ENCODE measurements at places on chromosomes 12 and 14.
A peak's percentile ranks its signal among the peaks of the same experiment; 100 is the strongest.

GRCh38 chr12:4275016-4275869, 1.7 kb downstream of the CCND2 start:
- no peak for DNase-seq

DNA sequence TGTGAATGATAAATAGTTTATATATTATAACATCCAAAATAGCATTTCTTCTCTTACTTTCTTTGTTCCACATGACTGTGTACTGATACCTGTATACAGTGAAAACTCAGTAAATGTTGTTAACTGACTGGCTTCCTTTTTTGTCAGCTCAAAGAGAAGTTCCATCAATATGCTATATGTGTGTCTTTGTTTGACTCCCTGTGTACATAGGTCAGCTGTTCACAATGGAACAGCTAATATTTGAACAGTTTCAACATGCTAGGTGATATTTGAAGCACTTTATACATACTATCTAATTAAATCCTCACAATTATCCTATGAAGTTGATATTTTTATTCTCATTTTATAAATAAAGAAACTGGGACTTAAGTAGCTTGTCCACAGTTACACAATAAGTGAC, 15.3 kb upstream of the KICS2 start:
- DNase-seq = peak; percentile 41

- DNase-seq = no peak
Measured at GRCh38 chr14:55625481-55625880, 45.5 kb downstream of the KTN1 start.

GRCh38 chr12:507391-507796, 47.7 kb downstream of the B4GALNT3 start:
- no peak for DNase-seq

GRCh38 chr12:113409462-113410124, 5.9 kb upstream of the SDS start:
- DNase-seq = no peak

DNA sequence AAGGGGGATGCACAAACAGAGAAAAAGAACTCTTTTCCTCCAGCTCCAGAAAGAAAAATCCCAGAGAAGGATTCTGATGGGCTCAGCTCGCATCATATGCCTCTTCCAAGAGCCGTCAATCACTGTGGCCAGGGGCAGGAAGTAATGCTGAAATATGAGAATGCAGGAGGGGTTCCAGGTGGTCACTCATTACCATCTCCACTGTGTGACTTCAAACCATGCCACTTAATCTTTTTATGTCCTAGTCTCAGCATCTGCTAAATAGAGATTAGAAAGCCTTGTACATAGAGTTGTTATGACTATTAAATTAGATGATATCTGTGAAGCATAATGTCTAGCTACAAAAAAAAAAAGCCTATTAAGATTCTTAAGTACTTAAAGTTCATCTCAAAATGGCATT, 65.6 kb upstream of the FICD start:
- DNase-seq = no peak

- DNase-seq = no peak
Measured at GRCh38 chr12:29082522-29082921, 66.6 kb upstream of the FAR2 start.

- no peak for DNase-seq
Measured at GRCh38 chr12:131851741-131852550, 23.8 kb downstream of the MMP17 start.

DNA sequence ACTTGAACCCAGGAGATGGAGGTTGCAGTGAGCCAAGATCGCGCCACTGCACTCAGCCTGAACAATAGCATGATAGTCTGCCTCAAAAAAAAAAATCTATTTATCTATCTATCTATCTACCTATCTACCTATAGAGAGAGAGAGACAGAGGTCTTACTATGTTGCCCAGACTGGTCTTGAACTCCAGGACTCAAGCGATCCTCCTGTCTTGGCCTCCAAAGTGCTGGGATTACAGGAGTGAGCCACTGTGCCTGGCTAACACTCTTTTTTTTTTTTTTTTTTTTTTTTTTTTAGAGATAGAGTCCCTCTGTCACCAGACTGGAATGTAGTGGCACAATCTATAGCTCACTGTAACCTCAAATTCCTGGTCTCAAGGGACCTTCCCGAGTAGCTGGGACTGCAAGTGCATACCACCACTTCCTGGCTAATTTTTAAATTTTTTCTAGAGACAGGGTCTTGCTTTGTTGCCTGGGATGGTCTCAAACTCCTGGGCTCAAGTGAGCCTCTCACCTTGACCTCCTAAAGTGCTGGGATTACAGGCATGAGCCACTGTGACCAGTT, 1.9 kb downstream of the FAM186A start:
- no peak for DNase-seq

- DNase-seq = peak; percentile 69
Measured at GRCh38 chr14:38866461-38866860, 236.6 kb downstream of the SEC23A start.

- no peak for DNase-seq
Measured at GRCh38 chr14:101489092-101489760, 72.1 kb upstream of the DIO3 start.

DNA sequence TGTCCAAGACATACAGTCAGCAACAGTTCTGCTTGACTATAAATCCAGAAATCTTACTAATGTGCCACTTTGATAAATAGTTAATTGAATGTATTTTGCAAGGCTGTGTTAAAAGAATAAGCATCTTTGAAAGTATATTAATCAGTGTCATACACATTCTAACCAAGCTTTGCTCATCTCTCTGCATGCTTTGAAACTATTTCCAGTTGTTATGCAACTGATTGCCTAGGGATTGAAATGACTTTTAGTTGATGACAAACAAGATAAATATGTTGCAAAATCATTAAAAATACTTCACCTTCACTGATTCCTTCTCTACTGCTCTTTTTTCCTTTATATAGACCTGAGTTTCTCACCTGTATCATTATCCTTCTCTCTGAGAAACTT, 91.3 kb downstream of the AEBP2 start:
- DNase-seq = no peak

DNA sequence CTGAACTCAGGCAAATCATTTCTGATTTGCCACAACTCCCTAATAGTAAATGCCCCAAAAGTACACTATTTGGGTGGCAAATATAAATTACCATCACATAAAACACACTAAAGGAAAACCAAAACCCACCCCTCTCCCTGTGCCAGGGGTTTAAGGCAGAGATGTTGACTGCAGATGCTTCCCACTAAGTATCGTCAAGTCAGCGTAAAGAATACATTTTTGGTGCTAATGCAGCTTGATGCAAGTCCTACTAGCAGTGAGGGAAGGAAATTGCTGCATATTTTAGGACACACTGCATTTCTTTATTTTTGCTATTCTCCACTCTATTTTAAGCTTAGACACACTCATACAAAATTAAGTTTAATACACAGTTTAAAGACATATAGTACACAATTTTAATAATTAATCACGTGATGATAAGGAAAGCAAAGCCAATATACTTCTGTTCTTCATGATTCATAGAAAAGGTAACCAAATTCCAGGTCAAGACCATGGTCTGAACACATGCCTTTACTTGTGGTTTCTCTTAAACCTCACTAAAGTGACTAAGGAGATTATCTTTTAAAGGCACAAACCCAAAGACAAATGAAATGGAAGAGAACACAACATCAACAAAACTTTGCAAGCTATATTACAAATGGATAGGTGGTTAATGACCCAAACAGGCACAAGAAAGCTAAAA, 162.2 kb downstream of the STXBP6 start:
- DNase-seq = no peak

DNA sequence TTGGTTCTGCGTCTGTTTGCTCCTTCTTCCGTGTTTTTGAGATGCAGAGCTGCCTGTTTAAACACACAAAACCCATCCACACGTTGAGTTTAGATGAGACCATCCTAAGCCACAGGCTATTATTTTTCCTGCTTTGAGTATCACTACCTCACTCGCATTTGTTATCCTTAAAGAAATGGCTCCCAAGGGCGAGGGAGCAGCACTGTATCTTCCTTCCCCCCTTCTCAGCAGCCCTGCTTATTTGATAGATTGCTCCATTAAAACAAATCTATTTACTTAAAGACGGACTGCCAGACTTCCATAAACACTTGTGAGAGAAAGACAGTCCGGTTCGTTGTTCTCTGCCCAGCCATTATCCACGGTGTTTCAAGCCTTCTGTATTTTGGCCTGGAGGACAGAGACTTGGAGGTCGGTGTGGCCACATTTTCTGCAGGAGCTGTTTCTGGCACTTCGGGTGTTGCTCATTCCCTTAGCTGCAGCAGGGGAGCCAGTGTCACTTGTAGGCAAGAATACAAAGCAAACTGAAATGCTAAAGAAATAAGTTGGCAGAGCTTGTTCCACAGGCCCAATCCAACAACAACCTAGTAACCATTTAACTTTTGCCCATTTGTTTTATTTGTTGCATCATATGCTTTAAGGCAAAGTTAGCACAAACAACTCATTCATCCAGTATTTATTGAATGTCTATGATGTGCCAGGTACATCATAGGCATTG, 275.4 kb downstream of the TTC6 start:
- no peak for DNase-seq

DNA sequence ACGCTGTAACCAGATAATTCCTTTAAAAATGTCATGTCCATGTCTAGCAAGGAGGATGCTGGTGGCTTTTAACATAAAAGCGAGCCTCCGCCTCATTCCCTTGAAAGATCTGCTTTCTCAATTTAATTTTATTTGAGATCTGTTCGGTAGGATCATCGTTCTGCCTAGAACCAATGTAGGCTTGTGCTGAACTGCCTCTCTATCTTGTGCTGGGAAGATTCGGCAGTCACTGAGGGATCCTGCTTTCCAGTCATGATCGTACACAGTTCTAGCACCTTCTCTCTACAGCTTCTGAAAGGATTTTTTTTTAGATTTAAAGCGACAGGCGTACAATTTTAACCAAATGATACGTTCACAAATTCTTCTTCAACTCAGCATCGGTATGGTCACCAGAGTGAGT, 54.3 kb downstream of the PEBP1 start:
- DNase-seq = peak; percentile 62

DNA sequence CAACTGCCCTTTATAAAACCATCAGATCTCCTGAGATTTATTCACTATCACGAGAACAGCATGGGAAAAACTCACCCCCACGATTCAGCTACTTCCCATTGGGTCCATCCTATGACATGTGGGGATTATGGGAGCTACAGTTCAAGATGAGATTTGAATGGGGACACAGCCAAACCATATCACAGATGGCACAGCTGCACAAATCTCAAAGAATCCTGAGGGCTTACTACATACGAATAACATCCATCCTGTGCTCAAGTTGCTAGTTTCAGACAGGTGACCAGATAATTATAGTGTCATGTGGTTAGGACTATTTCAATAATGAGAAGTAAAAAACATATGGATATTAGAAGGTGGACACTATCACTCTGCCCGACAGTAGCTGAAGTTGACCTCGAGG, 211.2 kb downstream of the NUAK1 start:
- no peak for DNase-seq

- no peak for DNase-seq
Measured at GRCh38 chr12:79374545-79374944, 316.2 kb downstream of the PAWR start.

DNA sequence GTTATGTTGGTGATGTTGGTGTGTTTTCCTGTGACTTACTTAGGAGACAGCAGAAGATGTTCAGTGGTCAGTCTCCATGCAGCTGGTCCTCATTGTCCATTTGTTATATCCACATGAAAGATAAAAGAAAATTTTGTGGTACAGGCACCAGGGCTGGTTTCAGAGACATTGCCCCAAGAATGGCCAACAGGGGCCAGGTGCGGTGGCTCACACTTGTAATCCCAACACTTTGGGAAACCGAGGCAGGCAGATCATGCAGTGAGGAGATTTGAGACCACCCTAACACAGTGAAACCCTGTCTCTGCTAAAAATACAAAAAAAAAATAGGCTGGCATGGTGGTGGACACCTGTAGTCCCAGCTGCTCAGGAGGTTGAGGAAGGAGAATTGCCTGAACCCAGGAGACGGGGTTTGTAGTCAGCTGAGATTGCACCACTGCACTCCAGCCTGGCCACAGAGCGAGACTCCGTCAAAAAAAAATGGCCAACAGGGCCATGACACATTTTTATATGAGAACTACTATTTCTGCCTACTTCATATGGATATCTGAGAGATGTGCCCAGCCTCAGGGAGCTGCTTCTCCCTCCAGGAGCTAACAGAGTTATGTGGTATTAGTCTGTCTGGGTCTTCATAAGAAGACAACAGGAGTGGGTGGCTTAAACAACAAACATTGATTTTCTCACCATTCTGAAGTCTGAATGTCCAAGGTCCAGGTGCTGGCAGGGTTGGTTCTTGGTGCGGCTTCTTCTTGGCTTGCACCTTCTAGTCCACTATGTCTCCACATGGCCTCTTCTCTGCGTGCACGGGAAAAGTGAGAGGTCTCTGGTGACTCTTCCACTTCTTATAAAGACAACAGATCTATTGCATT, 821.7 kb downstream of the TMEM121 start:
- DNase-seq = no peak

DNA sequence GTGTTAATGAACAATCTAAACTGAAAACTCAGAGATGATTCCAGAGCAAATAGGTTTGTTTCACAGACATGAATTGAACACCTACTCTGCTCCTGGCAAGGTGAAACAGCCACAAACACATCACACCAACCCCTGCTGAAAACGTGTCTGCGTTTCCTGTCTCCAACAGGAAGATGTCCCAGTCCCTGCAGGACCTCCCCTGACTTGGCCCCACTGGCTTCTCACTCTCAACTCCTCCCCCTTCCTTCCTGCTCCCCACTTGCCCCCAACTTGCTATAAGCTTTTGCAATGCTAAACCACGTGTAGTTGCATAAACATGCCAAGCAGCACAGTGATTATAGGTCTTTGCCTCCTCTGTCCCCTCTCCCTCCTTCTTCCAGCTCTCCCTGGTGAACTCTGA, 567.6 kb downstream of the BCL11B start:
- no peak for DNase-seq

DNA sequence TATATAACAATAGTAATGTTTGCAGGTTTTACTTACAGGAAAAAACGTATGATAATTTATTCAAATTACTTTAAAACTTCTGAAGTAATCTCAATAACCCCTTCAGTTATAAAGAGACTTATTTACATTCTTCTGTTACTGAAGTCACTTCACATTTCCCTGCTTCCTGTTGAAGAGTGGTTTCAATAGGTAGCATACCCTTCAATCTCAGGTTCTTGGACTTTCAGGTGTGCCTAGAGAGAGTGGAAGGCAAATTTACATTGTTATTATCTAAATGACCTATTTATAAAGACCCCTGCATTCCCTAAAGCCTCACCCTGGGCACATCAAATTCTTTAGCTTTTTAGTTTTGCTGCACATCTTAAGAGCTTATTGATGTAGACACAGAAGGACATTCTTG, 137.6 kb upstream of the AEBP2 start:
- DNase-seq = no peak
